ENCODE measurements at places on chromosomes 3 and 15. TPM values are rescaled to one million over a fixed set of nuclear protein-coding genes. Genes with fewer than 3 reads are reported as not detected.

DNA sequence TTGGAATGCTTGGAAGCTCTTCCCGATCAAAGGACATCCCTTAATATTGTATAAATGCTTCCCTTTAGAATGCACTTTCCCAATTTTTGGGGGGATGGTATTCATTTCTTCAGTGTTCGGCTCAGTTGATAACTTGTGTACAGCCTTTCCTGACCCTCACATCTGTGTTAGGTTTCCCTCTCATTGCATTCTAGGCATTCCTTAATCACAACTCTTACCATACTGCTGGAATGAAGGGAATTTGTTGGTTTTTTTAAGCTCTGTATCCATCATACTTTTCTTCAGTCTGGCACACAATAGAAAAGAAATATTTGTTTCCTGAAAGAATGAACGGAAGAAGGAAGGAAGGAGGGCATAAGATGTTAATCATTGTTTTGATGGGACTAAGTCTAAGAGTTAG is 119.5 kb downstream of the CHST2 start:
- no peaks in the 10 kb centered on the region for H3K4me1 ChIP-seq
- H3K27ac ChIP-seq = no peak overlapping the region
- no peak for DNase-seq
- no peaks in the 10 kb centered on the region for H3K36me3 ChIP-seq
- no peaks in the 10 kb centered on the region for H3K27me3 ChIP-seq

GRCh38 chr3:109224333-109224732 is 87.8 kb downstream of the C3orf85 start:
- H3K27ac ChIP-seq = no peak overlapping the region
- H3K27me3 ChIP-seq = no peaks in the 10 kb centered on the region
- no peak overlapping the region for H3K4me3 ChIP-seq
- H3K36me3 ChIP-seq = no peaks in the 10 kb centered on the region
- no peaks in the 10 kb centered on the region for H3K4me1 ChIP-seq

DNA sequence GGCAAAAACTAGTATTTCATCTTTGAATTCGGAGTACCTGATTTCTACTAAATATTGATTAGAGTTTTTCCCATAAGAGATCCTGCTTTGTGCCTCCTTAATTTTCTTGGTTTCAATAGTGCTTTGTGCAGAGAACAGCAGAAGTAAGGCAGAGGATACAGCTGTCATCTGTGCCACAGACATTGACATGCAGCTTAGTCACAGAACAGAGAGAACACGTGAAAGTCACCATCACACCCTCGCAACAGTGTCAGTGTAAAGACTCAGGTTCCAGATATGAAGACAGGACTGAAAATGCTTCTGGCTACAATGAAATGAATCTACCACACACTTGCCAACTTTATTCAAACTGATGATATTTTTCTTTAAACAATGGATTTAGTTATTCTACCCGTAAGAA is 942.8 kb upstream of the CFAP20DC start:
- DNase-seq = no peak
- H3K36me3 ChIP-seq = no peaks in the 10 kb centered on the region
- no peaks in the 10 kb centered on the region for H3K4me1 ChIP-seq

- no peak for DNase-seq
- no peaks in the 10 kb centered on the region for H3K27me3 ChIP-seq
- H3K27ac ChIP-seq = no peak overlapping the region
- H3K4me1 ChIP-seq = peaks cover 23% of the 10 kb centered on the region
- no peaks in the 10 kb centered on the region for H3K36me3 ChIP-seq
Measured at GRCh38 chr15:100284701-100285100, 57.1 kb downstream of the ADAMTS17 start.

- peaks cover 64% of the 10 kb centered on the region for H3K27me3 ChIP-seq
- H3K36me3 ChIP-seq = no peaks in the 10 kb centered on the region
- H3K27ac ChIP-seq = no peak overlapping the region
- no peaks in the 10 kb centered on the region for H3K4me1 ChIP-seq
- H3K4me3 ChIP-seq = no peak overlapping the region
- no peak for DNase-seq
Measured at GRCh38 chr3:124385996-124386395, 344.3 kb upstream of the UMPS start.

- H3K36me3 ChIP-seq = no peaks in the 10 kb centered on the region
- peak overlapping the region; percentile 59 for H3K27ac ChIP-seq
- no peaks in the 10 kb centered on the region for H3K27me3 ChIP-seq
- H3K4me1 ChIP-seq = peaks cover 20% of the 10 kb centered on the region
- H3K4me3 ChIP-seq = no peak overlapping the region
Measured at GRCh38 chr3:23712656-23713559, 92.8 kb upstream of the UBE2E1 start.

- H3K27ac ChIP-seq = no peak overlapping the region
- H3K4me3 ChIP-seq = no peak overlapping the region
- no peaks in the 10 kb centered on the region for H3K36me3 ChIP-seq
- peaks cover 96% of the 10 kb centered on the region for H3K27me3 ChIP-seq
- DNase-seq = no peak
- no peaks in the 10 kb centered on the region for H3K4me1 ChIP-seq
Measured at GRCh38 chr3:10423171-10423882, 82.1 kb downstream of the ATP2B2 start.

- no peak overlapping the region for H3K4me3 ChIP-seq
- H3K27ac ChIP-seq = no peak overlapping the region
- no peaks in the 10 kb centered on the region for H3K36me3 ChIP-seq
- no peaks in the 10 kb centered on the region for H3K4me1 ChIP-seq
Measured at GRCh38 chr15:57356636-57357035, 19.7 kb upstream of the CGNL1 start.

GOLGA8S gene
- total RNA-seq = 0.09 TPM

PLA2G4E gene
- total RNA-seq = not detected

GP5 gene
- not detected for total RNA-seq

KCNMB3 gene
- total RNA-seq = 7.4 TPM

ATR gene
- total RNA-seq = 28.3 TPM

MESP1 gene
- total RNA-seq = 17.8 TPM

CPB1 gene
- not detected for total RNA-seq

TIMP4 gene
- 19.0 TPM for total RNA-seq

FMN1 gene
- total RNA-seq = 19.6 TPM

SMCO1 gene
- total RNA-seq = not detected

ITGA11 gene
- total RNA-seq = 0.18 TPM
